Left ventricle myocardium inferior (tissue), 1 donor: ENCODE measurements at places on chromosomes 13 and 19. TPM values are rescaled to one million over a fixed set of nuclear protein-coding genes. Genes with fewer than 3 reads are reported as not detected.

Gene ZNF560
- 0.16 TPM for total RNA-seq

DNA sequence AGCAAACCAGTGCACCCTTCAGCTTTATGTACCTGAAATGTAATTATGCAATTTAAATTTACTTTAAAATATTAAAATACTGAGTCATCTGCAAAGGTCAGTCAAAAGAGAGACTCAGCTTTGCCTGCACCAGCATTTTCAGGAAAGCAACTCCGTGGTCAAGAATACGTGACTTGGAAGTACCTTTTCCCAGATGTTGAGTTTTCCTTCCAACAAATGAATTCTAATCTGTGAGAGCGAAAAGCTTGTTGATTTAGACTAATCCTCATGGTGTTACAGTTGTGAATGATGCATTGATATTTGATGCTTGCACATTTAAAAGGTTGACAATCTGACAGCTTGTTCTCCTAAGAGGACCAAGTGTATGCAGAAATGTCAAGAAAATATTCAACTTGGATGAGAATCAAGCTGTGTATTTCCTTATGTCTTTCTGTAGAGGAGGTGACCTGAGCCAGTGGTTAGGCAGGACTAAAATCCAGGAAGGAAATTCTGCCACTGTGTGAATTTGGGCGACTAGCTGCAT lies 270.4 kb downstream of the ABCC4 start:
- DNase-seq: no peak

- DNase-seq: no peak
These were observed 2.9 kb upstream of the C2CD4C start for GRCh38 chr19:411723-412355.

Gene MISP3
- 8.1 TPM for total RNA-seq

GRCh38 chr19:44258835-44259413 lies 762 bp upstream of the ZNF233 start:
- no peak for DNase-seq

Gene COX7A1
- total RNA-seq: 2,839 TPM

- no peak for DNase-seq
These were observed 144.1 kb downstream of the PAN3 start for GRCh38 chr13:28282451-28282850.

GRCh38 chr13:76944456-76944855 lies 3.9 kb upstream of the ACOD1 start:
- DNase-seq: no peak

DNA sequence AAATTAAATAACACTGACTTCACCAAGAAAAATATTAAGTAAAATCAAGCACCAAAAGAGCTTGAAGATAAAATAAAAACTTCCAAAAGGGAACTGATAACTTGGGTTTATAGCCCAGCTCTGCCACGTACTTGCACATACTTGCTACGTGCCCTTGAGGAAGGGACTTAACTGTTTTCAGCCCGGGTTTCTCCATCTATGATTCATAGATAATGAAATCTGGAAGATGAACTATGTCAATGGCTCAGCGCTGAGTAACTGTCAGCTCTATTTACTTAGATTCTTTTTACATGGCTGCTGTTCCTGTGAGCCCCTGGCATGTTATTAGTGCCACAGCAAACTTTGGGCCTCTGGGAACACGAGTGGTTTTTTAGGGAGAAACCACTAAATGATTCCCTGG lies 9.6 kb upstream of the ZC3H13 start:
- no peak for DNase-seq
